ENCODE measurements at places on chromosomes 7 and 10. TPM values are rescaled to one million over a fixed set of nuclear protein-coding genes. Genes with fewer than 3 reads are reported as not detected.

The EFCAB10 gene
- 0.82 TPM for total RNA-seq

The DRGX gene
- not detected for total RNA-seq

The SUGCT gene
- total RNA-seq = 3.6 TPM

The CPN1 gene
- total RNA-seq = 1.3 TPM

The C7orf57 gene
- not detected for total RNA-seq

The NRCAM gene
- 29.4 TPM for total RNA-seq

The TMEM213 gene
- not detected for total RNA-seq

The PCGF5 gene
- 6.5 TPM for total RNA-seq
